ENCODE measurements at places on chromosomes 12 and 14. TPM values are rescaled to one million over a fixed set of nuclear protein-coding genes. Genes with fewer than 3 reads are reported as not detected.

DNA sequence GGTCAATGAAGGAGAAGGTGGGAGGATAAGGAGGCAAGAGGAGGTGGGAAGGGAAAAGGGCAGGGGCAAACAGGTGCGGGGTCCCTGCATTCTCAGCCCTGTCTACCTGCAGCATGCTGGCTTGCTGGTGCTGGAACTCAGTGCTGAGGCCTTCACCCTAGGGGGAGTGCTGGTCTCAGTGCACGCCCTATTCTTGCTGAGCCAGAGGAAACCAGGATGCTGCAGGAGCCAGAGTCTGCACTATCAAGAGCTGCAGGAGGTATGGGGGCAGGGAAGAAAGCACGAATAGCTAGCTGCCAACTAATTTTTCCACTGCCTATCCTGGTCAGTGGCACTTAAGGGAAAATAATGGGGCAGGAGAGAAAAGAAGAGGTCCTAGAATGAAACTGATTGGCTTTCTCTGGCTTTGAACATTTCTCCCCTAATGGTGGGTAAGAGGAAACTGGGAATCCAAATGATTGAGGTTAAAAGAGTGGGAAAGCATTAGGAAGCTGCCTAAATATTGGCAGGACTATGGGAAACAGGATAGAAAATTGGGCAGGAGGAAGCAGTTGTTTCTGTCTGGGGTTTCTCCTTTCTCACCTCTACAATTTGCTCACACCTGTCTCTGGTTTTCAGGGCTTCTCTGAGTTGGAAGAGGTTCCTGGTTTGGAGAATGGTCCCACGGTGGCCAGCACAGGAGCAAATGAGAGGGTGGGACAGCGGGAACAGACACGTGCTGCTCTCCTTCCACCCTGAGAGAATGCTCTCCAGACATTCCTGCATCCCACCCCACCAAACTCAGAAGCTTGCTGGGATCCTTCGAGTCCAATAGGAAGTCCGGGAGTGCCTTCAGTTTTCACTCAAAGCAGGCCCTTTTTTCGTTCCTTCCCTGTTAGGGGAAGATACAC is 1.9 kb downstream of the TMEM253 start:
- no peak for DNase-seq

- DNase-seq: no peak
Observed at GRCh38 chr12:92908108-92908507, 21.0 kb downstream of the EEA1 start.

DNA sequence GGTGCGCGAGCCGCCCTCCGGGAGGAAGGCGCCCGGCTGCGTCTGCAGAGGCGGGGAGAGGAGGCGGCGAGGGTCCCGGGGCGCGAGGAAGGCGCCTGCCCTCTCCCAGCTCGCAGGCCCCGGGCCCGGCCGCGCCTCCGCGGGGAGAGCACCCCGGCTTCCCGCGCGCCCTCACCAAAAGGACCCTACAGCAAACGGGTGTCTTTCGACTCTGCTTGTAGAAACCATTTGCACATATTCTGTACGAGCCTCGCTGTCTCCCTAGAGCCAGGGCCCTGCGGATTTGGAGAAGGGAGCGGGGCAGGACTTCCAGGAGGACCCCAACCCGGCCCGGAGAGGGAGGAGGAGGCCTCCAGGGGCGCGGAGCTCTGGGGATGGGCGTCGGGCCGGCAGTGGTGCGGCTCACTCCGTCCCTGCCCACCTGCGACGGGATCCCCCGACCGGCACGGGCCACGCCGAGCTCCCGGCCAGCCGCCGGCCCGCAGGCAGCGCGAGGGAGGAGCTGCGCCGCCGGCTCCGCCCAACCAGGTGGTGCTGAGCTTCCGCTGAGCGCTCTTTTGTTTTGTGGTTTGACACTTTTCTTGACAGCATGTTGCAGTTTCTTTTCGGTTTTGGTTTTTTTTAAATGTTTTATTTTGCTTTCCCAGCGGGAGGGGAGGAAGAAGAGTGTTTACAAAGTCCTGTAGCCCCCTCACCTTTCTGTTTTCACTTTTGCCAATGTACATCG is 103.3 kb upstream of the FKBP4 start:
- peak; percentile 57 for DNase-seq

GRCh38 chr12:127998988-127999387 is 268.0 kb upstream of the TMEM132C start:
- no peak for DNase-seq

DNA sequence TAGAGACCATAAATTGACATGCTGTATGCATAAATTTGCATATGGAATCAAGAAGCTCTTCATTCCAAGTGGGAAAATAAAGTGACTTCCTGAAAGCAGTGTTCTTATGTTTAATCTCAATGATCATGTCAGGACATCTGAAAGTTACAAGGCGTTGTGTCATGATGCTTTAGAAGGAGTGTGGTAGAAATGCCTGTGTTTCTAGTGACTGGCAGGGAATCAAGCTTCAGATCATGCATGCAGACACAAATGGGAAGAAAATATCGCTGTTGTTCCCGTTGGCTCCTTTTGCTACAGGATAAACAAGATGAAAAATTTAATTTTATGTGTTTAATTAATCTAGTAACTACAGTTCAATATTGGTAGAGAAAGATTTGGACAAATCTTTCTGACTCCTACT is 298.1 kb upstream of the SYT1 start:
- DNase-seq: no peak

HHIPL1 gene
- total RNA-seq: not detected

JAG2 gene
- total RNA-seq: 6.5 TPM

KRT6C gene
- total RNA-seq: not detected

NGDN gene
- total RNA-seq: 84.5 TPM

GRCh38 chr12:17064834-17065233 is 458.9 kb upstream of the LMO3 start:
- DNase-seq: no peak

ANKRD33 gene
- not detected for total RNA-seq

MARCHF9 gene
- 21.8 TPM for total RNA-seq

DNA sequence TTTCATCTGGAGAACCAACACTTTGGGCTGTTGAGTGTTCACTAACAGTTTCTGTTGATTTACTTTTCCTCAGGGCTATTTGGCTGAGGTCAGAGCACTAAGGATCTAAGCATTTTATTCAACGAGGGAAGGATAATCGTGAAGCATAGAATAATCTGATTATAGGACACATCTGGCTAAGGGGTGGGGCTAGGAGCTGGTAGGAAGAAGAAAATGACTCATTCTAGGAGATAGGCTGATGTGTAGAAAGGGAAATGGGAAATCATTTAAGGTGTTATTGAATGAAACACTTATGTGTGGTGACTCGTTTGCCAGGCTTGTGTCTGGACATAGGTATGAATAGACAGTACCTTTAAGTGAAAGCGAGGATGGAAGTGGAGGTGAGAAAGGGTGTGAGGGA is 167.2 kb downstream of the ETNK1 start:
- no peak for DNase-seq

RNASE3 gene
- not detected for total RNA-seq

DNA sequence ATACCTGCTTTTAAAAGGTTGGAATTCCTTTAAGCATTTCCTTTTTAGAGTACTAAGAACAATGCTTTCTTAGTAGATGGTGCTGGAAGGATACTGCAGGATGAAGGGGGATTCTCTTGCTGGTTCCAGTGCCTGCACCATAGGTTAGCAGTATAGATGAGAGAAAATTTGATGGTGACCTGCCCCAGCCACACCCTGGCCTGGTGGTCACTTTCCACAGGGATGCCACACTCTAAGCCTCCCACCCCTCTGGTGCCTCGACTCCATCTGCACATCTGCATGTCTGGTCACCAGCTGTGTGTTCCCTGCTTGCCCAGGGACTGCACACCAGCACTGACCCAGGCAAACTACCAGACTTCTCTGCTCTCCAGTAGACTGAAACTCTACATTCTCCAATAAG is 19.1 kb downstream of the SLC2A3 start:
- no peak for DNase-seq

GRCh38 chr12:108547686-108548085 is 13.3 kb downstream of the SART3 start:
- DNase-seq: no peak

DNA sequence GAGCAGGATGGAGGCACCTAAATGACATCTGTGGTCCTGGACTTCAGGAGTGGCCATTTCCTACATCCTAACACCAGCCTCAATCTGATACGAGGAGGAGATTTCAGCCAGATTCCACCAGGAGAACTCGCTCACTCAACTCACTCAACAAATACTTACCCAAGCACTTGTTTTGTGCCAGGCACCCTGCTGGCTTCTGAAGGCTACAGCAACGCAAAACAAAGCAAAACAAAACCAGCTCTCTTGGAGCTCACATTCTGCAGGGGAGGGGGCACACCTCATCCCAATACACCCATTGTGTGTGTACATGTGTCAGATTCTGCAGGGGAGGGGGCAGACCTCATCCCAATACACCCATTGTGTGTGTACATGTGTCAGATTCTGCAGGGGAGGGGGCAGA is 144.8 kb downstream of the PIWIL1 start:
- DNase-seq: no peak

- DNase-seq: no peak
Observed at GRCh38 chr12:12425001-12425400, 68.1 kb downstream of the BORCS5 start.

OTX2 gene
- not detected for total RNA-seq
